Suppressor macrophage treated with lipopolysaccharide for 4 hours (primary cell): ENCODE measurements at places on chromosomes 3 and 15.
A peak's percentile ranks its signal among the peaks of the same experiment; 100 is the strongest.

DNA sequence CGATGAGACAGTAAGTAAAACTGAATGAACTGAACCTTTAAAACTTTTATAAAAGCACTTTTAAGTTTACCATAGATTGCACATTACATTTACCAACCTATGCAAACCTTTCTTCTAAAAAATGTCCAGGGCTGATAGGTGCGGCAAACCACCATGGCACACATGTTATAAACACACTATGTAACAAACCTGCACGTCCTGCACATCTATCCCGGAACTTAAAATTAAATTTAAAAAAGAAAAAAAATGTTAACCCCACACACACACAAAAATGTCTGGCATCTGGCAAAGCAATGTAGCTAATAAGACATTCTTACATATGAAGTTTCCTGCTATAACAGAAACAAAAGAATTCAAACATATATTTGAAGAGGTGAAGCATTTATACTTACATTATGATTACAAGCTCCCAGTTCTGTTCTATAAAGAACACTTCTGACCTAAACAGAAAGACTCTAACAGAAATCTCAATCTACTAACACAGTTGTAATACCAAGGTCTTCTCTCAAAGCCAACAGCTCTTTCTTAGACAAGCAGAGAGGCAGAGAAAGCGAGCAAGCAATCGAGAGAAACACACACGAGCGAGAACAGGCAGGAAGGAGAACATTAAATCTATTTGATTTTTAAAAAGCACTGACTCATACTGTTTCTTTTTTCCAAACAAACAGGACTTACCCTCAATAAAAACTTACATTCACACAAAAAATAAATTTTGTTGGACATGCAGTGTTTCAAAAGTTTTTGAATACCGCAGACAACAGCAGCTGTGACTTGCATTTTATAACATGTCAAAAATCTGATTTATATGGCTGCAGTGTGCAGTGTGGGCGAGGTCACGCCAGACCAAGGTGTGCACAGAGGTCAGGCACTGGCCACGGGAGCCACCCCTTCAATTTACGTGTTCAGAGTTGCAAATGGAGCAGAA is at the start of gene NRG4:
NRG4 (minus strand) TSS at position 798 of the 925 bp plus-strand sequence. CDS start 1,194 bp downstream, outside the sequence.
- DNase-seq: no peak

DNA sequence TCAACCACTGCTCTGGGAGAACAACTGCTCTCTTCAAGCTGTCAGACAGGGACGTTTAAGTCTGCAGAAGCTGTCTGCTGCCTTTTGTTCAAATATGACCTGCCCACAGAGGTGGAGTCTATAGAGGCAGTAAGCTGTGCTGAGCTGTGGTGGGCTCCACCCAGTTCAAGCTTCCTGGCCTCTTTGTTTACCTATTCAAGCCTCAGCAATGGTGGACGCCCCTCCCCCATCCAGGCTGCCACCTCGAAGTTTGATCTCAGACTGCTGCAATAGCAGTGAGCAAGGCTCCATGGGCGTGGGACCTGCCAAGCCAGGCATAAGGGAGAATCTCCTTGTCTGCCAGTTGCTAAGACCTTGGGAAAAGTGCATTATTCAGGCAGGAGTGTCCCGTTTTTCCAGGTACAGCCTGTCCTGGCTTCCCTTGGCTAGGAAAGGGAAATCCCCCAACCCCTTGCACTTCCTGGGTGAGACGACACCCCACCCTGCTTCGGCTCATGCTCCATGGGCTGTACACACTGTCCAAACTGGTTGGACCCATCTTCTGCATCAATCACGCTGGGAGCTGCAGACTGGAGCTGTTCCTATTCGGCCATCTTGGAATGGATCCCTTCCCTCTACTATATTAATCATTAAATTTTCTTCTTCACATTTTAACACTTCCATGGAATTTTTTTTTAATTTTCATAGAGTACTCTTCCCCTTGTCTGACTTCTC is 167.0 kb upstream of the UBE2E2 start:
- DNase-seq: no peak

- DNase-seq: no peak
Measured at GRCh38 chr3:169627789-169628188, 35.7 kb downstream of the MECOM start.

DNA sequence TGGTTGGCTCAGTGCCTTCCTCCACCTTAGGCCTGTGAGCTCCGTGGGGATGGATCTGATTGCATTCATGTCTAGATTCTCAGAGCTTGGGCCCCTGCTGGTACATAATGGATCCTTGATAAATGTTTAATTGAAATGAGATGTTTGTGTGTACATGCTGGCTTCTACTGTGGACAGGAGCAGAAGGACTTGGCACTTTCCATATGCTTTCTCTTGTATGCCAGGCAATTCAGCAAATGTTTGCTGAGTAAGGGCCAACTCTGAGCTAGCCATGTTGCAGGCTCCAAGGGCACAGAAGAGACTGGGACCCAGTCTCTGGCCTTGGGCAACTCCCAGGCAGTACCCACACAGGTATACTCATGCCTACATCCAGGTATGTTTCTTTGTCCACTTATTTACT is 67.0 kb downstream of the RAB11A start:
- no peak for DNase-seq

DNA sequence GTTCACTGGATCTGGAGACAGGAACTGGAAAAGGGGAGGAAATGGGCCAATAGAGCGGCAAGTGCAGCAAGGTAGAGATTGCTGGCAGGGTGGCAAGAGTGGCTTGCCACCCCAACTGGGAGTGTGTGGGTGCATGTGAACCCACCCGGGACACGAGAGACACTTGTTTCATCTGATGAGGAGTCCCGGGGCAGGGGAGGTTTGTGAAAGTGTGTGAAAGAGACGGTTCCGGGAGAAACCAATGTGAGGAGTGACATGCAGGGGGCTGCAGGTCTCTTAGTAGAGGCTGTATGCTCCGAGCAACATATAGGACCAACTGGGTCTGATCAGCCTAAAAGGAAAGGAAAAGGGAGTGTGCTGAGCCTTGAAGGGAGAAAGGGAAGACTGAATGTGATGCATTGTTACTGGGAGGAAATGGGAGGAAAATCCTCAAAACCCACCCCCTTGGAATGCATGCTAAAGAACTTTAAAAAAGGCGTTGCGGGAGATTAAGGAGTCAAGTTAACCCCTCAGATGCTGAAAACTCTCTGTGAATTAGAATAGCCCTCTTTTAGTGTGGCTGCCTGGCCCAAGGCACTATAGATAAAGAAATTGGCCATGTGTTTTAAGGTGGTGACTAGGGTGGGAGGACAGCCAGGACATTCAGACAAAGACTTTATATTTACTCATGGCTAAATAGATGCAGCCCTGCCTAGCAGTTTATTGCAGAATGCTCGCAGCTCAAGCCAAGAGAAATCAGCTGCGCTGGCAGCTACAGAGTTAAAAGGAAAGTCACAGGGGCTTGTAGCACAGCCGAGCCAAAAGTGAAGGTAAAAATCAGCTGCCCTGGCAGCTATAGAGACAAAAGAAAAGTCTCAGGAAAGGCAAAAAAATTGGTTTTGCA is 9.1 kb upstream of the SLC9C1 start:
- DNase-seq: no peak

DNA sequence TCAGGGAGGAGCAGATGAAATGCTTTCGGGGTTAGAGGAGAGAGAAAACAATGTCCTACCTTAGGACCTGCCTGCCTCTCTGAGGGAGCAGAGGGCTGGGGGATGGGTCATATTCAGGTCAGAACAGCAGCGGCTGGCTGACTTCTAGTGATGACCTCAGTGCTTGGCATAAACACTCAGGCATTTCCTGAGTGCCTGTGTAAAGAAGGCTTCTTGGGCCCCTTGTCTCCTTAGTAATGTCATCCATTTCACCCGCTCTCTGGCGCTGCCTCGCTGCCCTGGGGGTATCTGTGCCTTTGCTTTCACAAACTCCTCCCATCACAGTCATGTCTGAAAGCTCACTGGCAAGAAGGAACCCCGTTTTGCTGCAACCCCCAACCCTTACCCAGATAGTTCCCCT is 82.9 kb upstream of the GSK3B start:
- no peak for DNase-seq

- DNase-seq: peak; percentile 51
Measured at GRCh38 chr3:150286390-150287147, 121.5 kb upstream of the TSC22D2 start.

DNA sequence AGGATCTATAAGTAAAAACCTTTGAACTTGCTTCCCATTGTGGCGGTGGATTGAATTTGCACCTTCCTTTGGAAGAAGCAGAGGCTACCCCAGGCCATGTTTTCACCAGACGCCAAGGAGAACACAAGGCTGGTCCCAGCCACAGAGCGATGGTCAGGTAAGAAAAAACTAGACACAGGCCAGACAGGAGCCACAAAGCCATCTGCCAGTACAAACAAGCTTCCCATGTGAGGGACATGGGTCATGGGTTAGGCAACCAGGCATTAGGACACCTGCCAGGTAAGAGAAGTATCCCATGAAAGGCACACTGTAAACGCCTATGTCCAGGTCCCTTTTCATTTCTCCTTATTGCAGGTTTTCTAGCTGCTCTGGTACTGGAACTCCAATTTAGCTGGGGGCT is 190.2 kb downstream of the KLF13 start:
- no peak for DNase-seq

GRCh38 chr3:146503461-146504202 is 34.3 kb upstream of the PLSCR2 start:
- peak; percentile 53 for DNase-seq

GRCh38 chr15:25397100-25397499 is 41.7 kb downstream of the UBE3A start:
- DNase-seq: peak; percentile 23

DNA sequence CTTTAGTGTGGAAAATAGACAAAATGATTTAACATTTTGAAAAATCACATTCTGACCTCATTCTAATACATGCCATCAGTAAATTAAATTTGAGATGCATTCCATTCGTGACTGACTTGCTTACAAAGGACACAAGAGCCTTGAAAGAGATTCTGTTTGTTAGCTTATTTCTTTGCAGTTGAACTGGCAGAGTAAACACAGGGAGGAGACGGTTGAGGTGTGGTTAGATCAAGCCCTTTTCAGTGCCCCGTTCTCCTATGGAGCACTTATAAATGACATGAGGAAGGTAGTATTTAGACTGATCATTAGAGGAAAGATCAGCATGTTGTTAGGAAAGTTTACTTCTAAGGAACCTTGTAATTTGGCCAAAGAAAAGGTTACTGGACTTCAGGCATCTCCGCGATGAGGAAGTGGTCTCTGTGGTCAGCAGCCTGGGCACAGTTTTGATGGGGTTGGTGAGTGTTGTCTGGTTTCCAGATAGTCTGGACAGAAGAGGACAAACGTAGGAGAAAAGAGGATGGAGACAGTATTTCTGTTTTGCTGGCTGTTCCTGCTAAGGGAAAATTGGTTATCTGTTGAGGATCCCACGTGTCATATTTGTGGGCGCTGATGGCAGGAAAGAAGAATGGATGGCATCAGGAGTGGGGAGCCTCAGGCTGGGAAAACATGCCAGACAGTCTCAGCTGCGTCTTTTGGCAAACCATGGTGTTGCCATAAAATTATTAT is 328.9 kb upstream of the TBL1XR1 start:
- DNase-seq: peak; percentile 48

DNA sequence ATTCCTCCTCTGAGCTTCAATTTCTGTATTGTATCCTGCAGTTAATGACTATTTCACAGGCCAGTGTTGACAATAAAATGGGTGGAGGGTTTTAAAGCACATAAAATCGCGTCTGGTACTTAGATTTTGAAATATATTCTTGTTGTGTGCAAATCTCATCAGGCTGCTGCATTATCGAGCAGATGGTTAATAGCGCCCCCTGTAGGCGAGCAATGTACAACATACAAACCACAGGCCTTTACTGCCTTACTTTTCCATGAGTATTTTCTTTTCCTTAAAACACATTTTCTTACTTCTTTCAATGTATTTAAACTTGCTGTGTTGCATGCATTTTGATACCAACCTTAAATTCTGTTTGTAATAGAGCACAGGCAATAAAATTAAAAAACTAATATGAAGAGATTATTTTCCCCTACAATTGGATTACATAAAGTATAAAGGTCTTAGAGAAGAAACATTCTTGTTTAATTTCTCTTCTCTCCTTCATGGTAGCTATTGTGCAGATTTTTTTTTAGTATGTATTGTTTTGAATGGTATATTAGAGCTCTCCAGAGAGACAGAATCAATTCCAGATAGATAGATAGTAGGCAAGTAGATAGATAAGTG is 608.4 kb downstream of the CADM2 start:
- peak; percentile 38 for DNase-seq

DNA sequence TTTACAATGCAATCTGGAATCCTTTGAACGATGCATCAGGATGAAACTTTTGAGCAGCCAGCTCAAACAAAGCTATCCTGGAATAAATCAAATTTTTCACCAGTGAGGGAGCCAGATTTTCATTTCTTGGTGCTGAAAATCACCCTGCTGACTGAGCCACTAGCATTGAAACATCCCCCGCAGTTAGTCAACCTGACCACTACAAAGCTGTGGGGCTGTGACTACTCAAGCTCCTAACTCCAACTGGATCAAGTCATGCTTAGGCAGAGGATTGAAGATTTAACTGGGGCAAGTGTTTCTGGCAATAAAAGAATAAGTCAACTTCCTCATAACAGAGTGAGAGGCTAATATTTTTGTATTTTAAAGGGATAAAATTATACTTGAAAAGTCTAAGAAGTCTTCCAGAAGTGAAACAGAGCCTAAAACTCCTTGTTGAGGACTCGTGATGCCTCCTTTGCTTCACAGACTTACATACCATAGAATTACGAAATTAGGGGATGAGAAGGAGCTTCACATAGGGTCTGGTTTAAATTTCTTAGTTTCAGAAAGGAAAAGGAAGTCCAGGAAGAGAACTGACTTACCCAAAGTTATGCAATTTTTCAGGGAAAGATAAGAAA is 177.8 kb downstream of the SERPINI1 start:
- peak; percentile 73 for DNase-seq

GRCh38 chr3:114615523-114616085 is 321.8 kb downstream of the TIGIT start:
- no peak for DNase-seq

DNA sequence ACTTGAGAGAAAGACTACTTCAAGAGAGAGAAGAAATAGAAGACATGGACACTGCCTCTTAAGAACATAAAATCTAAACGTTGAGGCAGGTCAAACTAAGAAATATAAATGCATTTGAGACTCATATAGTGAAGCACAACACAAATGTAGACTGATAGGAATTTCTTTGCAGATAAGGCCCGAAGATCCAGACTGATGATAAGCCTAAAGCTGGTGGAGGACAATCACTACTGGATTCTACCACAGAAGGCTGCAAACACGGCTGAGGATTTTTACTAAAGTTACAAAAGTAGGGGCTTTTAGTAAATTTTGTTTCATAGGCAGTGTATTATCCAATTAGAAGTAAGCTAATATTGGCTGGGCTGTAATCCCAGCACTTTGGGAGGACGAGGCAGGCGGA is 278.3 kb downstream of the RAP2B start:
- no peak for DNase-seq
